ENCODE measurements at places on chromosomes 12 and 14. TPM values are rescaled to one million over a fixed set of nuclear protein-coding genes. Genes with fewer than 3 reads are reported as not detected.

DNA sequence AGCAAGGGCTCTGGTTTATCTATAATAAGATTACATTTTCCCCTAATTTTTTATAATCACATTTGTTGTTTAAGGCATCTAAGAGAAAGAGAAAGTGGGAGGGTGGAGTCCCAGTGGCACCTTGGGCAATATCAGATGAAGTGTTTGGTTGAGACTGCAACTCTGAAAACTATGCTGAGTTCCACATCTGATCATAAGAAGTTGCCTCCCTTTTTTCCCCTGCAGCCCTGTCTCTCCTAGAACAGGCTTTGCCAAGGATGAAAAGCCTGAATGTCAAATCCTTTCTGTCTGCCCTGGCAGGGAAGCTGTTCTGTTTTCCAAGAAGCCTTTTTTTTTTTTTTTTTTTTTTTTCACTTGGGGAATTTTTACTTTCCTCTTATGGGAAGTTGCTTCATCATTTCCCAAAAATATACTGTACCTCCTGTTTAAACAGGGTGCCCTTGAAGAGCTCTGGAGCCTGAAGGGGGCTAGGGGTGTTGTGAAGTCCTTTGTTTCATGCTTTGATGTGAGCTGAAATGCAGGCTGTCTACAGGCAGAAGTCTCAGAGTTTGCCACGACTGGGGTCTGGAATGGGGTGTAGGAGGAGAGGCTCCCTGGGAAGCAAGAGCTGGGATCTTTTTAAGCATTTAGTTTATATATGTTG is 71.3 kb downstream of the SUSD6 start:
- peaks cover 9% of the 10 kb centered on the region for H3K4me1 ChIP-seq
- H3K27me3 ChIP-seq: no peaks in the 10 kb centered on the region
- H3K27ac ChIP-seq: no peak overlapping the region
- H3K4me3 ChIP-seq: no peak overlapping the region
- no peak for DNase-seq
- H3K36me3 ChIP-seq: peaks cover 4% of the 10 kb centered on the region

DNA sequence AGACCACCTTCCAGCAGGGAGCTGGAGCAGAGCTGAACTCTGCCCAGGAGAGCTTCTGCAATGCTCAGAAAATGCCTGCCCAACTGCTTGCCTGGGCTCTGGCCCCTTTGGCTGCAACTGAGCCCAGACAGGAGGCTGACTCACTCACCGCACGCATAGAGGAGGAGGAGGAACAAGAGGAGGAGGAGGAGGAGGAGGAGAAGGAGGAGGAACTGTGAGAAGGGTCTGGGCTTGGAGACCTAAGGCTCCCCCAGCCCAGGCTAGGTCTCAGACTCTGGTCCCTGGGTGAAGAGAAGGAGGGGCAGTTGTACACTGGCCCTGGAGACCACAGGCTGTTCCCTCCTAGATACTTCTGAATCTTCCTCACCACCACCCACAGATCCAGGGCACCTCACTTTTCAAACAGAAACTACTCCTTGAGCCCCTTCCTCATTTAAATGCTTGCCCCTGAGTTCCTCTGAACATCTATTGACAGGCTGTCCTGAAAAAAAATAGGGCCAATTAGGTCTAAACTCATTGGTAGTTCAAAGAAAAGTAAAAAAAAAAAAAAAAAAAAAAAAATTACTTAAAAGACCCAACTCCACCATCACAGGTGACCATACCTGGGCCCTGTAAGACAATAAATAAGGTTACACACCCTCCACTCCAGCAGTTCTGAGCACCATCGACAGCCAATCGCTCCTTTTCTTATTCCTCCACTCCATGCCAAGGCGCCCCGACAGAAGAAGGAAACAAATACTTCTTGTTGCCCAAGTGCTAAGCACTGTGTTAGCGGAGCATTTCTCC is 674 bp downstream of the VDR start:
- H3K27ac ChIP-seq: no peak overlapping the region
- peaks cover 6% of the 10 kb centered on the region for H3K4me1 ChIP-seq
- peaks cover 81% of the 10 kb centered on the region for H3K27me3 ChIP-seq

DNA sequence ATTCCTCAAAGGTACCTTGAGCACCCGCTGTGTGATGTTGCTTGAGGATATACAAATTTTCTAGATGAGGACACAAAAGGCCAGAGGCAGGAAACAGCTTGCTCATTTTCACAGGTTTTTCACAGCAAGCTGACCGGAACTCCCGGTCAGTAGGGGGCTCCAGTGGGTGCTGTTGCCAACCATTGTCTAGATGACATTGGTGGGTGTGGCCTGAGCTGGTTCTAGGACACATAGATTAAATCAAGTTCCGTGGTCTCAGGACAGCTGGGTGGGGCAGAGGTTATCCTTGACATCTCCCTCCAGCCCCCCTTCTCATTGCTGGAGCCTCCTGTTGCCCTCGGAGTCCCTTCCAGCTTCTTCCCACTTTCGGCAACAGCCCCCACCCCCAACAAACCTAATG is 153.6 kb upstream of the FKBP4 start:
- peaks cover 6% of the 10 kb centered on the region for H3K4me1 ChIP-seq
- H3K4me3 ChIP-seq: no peak overlapping the region
- DNase-seq: no peak
- H3K27ac ChIP-seq: no peak overlapping the region
- no peaks in the 10 kb centered on the region for H3K36me3 ChIP-seq

DNA sequence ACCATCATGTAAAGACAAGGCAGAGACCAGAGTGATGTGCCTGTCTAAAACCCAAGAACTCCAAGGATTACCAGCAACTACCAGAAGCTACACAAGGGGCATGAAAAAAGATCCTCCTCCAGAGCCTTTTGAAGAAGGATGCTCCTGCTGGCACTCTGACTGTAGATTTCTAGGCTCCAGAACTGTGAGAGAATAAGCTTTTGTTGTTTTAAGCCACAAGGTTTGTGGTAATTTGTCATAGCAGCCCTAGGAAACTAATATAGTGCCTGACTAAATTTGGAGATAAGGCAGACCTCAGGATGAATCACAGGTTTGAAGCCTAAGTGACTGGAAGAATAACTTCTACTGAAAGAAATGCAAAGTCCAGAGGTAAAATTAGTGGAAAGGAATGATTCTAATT is 132.9 kb downstream of the CEP83 start:
- H3K27me3 ChIP-seq: no peaks in the 10 kb centered on the region
- H3K36me3 ChIP-seq: peaks cover 29% of the 10 kb centered on the region
- no peak overlapping the region for H3K27ac ChIP-seq
- DNase-seq: no peak
- H3K4me3 ChIP-seq: no peak overlapping the region

GRCh38 chr12:97520106-97520505 is 57.5 kb downstream of the RMST start:
- H3K27ac ChIP-seq: no peak overlapping the region
- peaks cover 2% of the 10 kb centered on the region for H3K36me3 ChIP-seq
- no peak for DNase-seq
- H3K4me1 ChIP-seq: peaks cover 2% of the 10 kb centered on the region

DNA sequence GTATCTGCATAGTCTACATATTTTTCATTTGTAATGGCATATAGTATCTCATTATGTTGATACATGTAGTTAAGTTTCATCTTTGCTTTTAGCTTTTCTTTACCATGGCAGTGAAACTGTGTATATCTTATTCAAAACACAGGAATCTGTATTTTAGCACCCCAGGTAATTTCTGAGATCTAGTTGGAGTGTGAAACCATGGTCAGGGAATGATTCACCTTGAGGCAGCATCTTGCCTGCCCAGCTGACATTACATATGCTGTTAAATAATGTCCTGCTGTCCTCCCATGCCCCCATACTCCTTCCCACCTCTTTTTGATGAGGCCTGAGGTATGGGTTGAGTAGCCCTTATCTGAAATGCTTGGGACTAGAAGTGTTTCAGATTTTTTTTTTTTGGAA is 125.4 kb upstream of the ATF1 start:
- DNase-seq: no peak
- H3K4me1 ChIP-seq: peaks cover 19% of the 10 kb centered on the region
- peaks cover 6% of the 10 kb centered on the region for H3K36me3 ChIP-seq
- no peak overlapping the region for H3K27ac ChIP-seq

The APOF gene
- not detected for total RNA-seq

- peaks cover 2% of the 10 kb centered on the region for H3K36me3 ChIP-seq
- H3K27ac ChIP-seq: no peak overlapping the region
- H3K4me3 ChIP-seq: no peak overlapping the region
- no peak for DNase-seq
- no peaks in the 10 kb centered on the region for H3K4me1 ChIP-seq
Measured at GRCh38 chr12:30525171-30525570, 170.5 kb downstream of the IPO8 start.

DNA sequence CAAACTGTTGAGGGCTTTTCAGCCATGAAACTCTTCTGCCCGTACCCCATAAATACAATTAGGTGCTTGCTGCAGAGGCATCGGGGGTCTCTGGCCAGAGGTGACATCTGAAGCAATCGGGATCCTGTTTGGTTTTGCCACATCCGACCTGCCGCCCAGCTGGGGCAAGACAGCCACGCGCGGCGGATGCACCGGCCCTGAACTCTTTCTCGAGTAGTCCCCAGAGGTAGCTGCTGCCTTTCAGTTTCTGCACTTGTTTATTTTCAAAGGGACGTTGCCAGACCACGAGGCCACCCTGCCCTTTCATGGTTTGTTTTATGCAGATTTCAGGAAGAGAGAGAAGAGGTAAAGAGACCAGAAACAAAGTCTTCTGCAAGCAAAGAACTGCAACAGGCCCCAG is 10.6 kb upstream of the MLXIP start:
- H3K4me1 ChIP-seq: peaks cover 13% of the 10 kb centered on the region
- H3K4me3 ChIP-seq: no peak overlapping the region
- DNase-seq: no peak
- no peaks in the 10 kb centered on the region for H3K36me3 ChIP-seq
- peak overlapping the region; percentile 86 for H3K27ac ChIP-seq

GRCh38 chr12:92136026-92136730 is 9.5 kb downstream of the BTG1 start:
- H3K27me3 ChIP-seq: no peaks in the 10 kb centered on the region
- DNase-seq: no peak
- peak overlapping the region; percentile 90 for H3K4me3 ChIP-seq
- H3K36me3 ChIP-seq: peaks cover 20% of the 10 kb centered on the region
- peaks cover 81% of the 10 kb centered on the region for H3K4me1 ChIP-seq

GRCh38 chr12:39905152-39905551 is 200.7 kb downstream of the SLC2A13 start:
- no peaks in the 10 kb centered on the region for H3K4me1 ChIP-seq
- no peak for DNase-seq
- no peak overlapping the region for H3K4me3 ChIP-seq
- H3K36me3 ChIP-seq: no peaks in the 10 kb centered on the region
- no peaks in the 10 kb centered on the region for H3K27me3 ChIP-seq

DNA sequence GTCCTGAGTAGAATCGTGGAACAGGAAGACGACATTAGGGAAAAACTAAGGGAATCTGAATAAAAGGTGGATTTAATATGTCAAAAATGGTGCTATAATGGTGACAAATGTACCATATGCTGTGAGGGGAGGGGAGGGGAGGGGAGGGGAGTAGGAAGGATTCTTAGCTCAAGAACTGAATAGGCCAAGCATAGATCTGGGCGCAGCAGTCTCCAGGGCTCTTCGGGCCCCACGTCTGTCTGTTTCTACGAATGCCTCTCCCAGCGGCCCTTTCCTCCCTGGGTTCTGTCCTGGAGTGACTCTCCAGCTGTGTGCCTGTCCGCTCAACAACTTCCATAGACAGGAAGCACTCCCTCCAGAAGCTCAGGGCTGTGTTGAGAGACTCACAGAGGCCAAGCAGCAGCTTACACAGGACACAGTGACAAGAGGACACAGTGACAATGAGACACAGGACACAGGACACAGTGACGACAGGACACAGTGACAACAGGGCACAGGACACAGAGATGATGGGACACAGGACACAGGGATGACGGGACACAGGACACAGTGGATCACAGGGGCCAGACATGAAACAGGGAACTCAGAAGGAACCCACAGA is 42.4 kb upstream of the PPP2R5C start:
- H3K4me1 ChIP-seq: no peaks in the 10 kb centered on the region
- H3K27ac ChIP-seq: no peak overlapping the region
- no peak for DNase-seq
- H3K4me3 ChIP-seq: no peak overlapping the region
- H3K36me3 ChIP-seq: no peaks in the 10 kb centered on the region

GRCh38 chr12:105676694-105677093 is 346.2 kb downstream of the C12orf75 start:
- no peak for DNase-seq
- H3K4me3 ChIP-seq: no peak overlapping the region
- peaks cover 2% of the 10 kb centered on the region for H3K4me1 ChIP-seq

DNA sequence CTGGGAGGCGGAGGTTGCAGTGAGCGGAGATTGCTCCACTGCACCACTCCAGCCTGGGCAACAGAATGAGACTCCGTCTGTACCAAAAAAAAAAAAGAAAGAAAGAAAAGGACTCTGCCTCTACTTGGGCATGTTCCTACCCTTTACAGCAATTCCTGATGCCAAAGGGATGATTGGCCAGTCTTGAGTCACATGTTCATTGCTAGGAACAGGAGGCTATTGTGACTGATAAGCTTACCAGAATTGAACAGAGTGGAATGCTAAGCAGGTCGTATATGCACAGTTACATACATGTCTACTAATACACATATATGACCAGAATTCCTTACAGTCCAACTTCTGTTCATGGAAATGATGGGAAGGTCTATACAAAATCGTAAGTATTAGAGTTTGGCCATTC is 34.3 kb downstream of the KLHDC1 start:
- no peaks in the 10 kb centered on the region for H3K4me1 ChIP-seq
- H3K4me3 ChIP-seq: no peak overlapping the region
- H3K27me3 ChIP-seq: no peaks in the 10 kb centered on the region
- H3K36me3 ChIP-seq: no peaks in the 10 kb centered on the region
- H3K27ac ChIP-seq: no peak overlapping the region

- no peaks in the 10 kb centered on the region for H3K36me3 ChIP-seq
- no peak for DNase-seq
- no peaks in the 10 kb centered on the region for H3K27me3 ChIP-seq
- H3K4me3 ChIP-seq: no peak overlapping the region
- H3K4me1 ChIP-seq: no peaks in the 10 kb centered on the region
Measured at GRCh38 chr14:82029038-82029437, 495.4 kb upstream of the SEL1L start.

- peak overlapping the region; percentile 73 for H3K27ac ChIP-seq
- peaks cover 10% of the 10 kb centered on the region for H3K36me3 ChIP-seq
- no peak overlapping the region for H3K4me3 ChIP-seq
- no peaks in the 10 kb centered on the region for H3K27me3 ChIP-seq
- DNase-seq: no peak
- H3K4me1 ChIP-seq: peaks cover 6% of the 10 kb centered on the region
Measured at GRCh38 chr12:95184121-95184520, 33.1 kb downstream of the FGD6 start.

The CELA1 gene
- total RNA-seq: not detected

DNA sequence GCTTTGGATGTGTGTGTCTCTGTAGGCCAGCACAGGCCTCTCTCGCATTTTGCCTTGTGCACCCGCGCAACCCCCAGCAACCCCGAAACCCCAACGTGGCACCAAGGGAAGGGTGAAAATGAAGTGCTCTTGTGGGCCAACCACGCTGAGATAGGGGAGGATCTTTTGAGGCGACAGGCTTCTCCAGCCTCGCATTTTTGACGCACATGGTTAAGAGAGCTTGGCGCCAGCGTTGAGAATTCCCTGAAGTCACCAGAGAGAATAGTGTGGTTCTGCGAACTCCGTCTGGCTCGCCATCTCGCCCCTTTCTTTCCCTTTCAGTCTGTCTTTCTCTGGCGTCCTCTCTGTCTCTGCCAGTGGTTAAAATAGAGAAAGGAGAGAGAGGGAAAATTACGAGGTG is 1.9 kb upstream of the TBX3 start:
- peak overlapping the region; percentile 38 for H3K27ac ChIP-seq
- H3K36me3 ChIP-seq: no peaks in the 10 kb centered on the region
- DNase-seq: no peak
- peaks cover 49% of the 10 kb centered on the region for H3K4me1 ChIP-seq

Data from progenitor cell of endocrine pancreas (in vitro differentiated cells).